ENCODE measurements at places on chromosomes 2 and 18. TPM values are rescaled to one million over a fixed set of nuclear protein-coding genes. Genes with fewer than 3 reads are reported as not detected.

DNA sequence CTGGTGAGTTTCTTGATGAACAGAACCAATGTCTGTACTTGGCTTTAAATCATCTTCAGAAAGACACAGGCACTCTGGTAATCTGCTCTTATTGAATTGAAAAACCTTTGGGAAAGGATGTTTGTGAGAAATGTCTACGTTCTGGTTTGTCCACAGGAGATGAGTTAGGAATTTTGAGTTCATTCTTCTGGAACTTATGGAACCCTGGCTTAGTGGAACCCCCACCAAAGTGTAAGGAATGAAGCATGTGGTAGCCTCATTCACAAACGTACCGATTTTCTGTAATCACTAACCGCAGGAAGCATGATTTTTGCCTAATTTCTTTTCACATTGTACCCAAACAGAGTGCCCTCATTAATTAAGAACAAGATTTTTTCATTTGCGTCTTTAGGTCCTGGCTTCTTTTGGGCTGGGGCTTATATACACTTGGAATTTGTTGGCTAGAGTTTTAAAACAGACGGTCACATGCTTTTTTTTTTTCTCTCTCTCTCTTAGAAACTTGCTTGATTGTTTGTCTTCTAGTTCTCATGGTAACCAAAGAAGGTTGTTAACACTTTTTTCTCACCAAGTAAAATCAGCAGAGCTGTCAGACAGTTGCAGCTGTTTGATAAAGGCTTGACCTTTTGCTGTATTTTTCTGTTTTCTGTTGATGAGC lies 314.1 kb upstream of the THUMPD2 start:
- no peak for DNase-seq

- DNase-seq, result no peak
Observed at GRCh38 chr2:446303-446874, 158.5 kb upstream of the ALKAL2 start.

- peak; percentile 50 for DNase-seq
Observed at GRCh38 chr2:145638675-145639074, 1118.8 kb upstream of the ZEB2 start.

GRCh38 chr2:46339676-46340459 lies 42.7 kb downstream of the EPAS1 start:
- no peak for DNase-seq

DNA sequence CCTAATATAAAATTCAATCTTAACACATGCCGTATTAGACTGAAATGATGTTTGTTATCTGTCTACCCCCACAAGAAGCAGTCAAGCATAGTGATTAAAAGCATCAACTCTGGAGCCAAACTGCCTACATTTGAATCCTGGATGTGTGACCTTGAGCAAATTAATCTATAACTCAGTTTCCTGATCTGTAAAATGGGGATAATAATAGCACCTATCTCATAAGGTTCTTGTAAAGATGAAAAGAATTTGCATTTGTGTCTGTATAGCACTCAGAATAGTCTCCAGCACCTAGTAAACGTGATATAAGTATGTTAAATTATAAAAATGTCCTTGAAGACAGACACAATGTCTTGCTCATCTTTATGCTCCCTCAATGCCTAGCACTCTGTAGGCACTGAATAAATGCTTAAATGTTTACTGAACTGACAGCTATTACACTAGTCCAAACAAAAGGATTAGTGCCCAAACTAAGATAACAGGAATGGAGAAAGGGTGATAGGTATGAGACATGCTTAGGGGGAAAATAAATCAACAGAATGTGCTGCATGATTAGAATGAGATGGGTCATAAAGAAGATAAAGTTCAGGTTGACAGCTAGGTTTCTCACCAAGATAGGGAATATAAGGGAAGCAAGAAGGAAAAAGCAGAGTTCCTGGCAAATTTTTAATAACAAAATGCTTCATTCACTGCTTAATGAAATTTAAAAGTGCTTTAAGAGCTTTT lies 180.6 kb downstream of the ATAD2B start:
- DNase-seq, result no peak

The CHST10 gene
- 8.6 TPM for total RNA-seq

DNA sequence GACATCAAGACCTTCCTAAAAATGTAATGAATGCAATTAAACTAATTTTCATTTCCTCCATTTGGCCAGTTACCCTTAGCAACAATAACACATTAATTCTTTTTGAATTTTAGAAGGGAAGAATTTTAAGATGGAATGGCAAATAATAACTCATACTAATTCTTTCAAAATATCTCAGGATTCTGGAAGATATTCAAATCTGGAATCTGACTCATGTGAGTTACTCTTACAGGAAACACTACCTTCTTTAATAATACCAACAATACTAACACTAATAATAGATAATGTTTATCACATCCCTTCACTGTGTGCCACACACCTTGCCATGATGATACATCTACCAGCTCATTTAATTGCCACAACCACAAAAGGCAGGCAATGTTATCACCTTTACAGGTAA lies 46.4 kb downstream of the ZNF521 start:
- DNase-seq, result no peak

GRCh38 chr2:219542931-219543595 lies 546 bp downstream of the CHPF start:
- DNase-seq, result no peak

The SRSF7 gene
- total RNA-seq, result 107 TPM

- no peak for DNase-seq
Observed at GRCh38 chr2:12271589-12271984, 445.1 kb upstream of the TRIB2 start.

The RGPD6 gene
- 19.2 TPM for total RNA-seq

GRCh38 chr2:925711-926110 lies 24.9 kb upstream of the SNTG2 start:
- no peak for DNase-seq

DNA sequence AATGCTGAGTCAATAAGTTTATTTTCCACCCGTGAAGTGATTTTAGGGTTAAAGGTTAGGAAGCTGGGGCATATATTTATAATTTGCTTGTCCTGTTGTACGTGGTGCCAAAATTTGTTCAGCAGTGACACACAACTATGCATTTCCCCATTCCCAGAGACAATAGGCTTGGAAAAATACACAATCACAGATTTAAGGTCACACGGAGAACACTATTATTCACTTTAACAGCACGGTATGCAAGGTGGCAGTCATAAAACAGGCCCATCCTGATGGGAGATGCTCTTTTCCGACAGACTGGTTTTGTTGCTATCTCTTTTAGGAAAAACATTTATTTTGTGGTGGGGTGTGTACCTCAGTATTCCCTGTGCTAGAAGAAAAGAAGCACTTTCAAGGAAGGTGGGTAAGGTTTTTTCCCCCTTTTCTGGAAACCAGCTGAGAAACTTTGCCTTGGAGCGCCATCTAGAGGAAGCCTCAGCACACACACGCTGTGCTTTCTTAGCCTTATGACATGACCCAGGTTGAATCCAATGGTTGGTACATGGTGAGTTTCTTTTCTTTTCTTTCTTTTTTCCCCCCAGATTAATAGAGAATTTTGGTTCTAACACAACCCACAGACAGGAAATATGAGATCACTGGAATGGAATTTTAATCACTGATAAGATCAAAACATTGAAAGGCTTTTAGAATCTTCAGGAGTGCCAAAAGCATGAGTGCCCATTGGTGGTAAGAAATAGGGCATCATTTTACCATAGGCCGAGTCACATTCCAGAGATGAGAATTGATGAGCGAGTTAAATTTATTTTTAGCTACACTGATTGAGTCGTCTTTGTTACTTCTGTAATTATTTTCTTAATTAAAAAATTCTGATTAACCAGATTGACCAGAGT lies 332.1 kb downstream of the AGPS start:
- DNase-seq, result peak; percentile 99

GRCh38 chr2:156340804-156341451 lies 8.4 kb upstream of the NR4A2 start:
- peak; percentile 17 for DNase-seq

GRCh38 chr2:5329763-5330162 lies 362.4 kb upstream of the SOX11 start:
- no peak for DNase-seq

The THSD7B gene
- total RNA-seq, result not detected

DNA sequence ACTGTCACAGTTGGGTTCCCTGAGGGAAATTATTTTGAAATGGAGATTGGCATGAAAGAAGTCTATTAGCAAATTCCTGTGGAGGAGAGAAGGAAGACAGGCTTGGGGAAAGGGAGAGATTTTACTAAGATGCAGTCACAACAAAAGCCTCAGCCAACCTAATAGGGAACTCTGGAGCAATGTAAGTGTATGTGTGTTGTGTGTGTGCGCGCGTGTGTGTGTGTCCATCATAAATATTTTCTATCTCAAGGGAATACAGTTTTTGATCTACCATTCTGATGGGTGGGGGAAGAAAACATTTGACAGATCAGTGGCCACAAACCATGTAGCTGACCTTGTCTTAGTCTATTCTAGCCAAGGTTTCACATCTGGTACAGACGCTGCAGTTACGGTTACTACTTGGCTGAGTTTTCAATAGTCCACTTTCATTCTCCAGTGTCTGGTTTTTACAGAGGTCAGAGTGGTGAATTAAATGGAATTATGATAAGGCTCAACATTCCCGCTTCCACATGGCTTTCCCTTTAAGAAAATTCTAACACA lies 72.6 kb downstream of the MREG start:
- DNase-seq, result no peak

- no peak for DNase-seq
Observed at GRCh38 chr2:172912266-172912665, 163.4 kb upstream of the MAP3K20 start.

- DNase-seq, result no peak
Observed at GRCh38 chr2:127193967-127194280, 26.2 kb downstream of the CYP27C1 start.

- DNase-seq, result no peak
Observed at GRCh38 chr2:216690456-216690852, 4.9 kb downstream of the IGFBP5 start.

The SH2D6 gene
- under 0.01 TPM for total RNA-seq

DNA sequence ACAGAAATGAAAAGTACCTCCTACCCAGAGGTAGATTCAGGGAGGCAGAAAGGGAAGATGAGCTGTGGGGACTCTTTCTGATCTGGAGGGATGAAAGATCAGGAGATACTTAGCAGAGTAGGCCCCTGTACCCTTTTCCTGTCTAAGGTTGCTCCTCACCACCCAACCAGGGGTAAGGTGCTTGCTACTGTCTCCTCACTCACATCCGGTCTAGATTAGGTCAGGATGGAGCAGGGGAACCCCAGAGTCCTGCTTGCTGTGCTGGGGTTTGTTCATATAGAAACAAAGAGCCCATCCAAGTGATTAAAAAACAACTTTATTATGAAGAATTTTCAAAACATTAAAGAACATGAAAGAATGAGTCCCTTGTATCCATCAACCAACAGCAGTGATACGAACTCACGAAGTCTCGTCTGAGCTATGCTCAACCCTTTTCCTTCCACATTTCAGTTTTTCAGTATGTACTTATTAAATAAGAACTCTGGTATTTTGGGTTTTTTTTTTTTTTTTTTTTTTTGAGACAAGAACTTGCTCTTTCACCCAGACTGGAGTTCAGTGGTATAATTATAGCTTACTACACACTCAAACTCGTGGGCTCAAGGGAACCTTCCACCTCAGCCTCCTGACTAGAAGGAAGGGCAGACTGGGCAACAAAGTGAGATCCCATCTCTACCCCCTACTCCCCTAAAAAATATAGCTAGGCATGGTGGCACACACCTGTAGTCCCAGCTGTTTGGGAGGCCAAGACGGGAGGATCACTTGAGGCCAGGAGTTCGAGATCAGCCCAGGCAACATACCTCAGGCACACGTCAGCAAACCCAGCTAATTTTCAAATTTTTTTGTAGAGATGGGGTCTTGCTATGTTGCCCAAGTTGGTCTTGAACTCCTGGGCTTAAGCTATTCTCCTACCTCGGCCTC lies 28.5 kb upstream of the MCFD2 start:
- DNase-seq, result no peak

GRCh38 chr2:86082756-86083155 lies 22.9 kb downstream of the POLR1A start:
- DNase-seq, result no peak

GRCh38 chr2:98355881-98356280 lies 9.6 kb downstream of the CNGA3 start:
- DNase-seq, result no peak

The SLC8A1 gene
- total RNA-seq, result 0.13 TPM

GRCh38 chr2:210366675-210367080 lies 51.7 kb upstream of the MYL1 start:
- DNase-seq, result no peak

- no peak for DNase-seq
Observed at GRCh38 chr2:10022445-10022844, 20.9 kb upstream of the KLF11 start.

- DNase-seq, result no peak
Observed at GRCh38 chr18:32049393-32050171, 31.0 kb downstream of the RNF125 start.

The ADCYAP1 gene
- total RNA-seq, result not detected

DNA sequence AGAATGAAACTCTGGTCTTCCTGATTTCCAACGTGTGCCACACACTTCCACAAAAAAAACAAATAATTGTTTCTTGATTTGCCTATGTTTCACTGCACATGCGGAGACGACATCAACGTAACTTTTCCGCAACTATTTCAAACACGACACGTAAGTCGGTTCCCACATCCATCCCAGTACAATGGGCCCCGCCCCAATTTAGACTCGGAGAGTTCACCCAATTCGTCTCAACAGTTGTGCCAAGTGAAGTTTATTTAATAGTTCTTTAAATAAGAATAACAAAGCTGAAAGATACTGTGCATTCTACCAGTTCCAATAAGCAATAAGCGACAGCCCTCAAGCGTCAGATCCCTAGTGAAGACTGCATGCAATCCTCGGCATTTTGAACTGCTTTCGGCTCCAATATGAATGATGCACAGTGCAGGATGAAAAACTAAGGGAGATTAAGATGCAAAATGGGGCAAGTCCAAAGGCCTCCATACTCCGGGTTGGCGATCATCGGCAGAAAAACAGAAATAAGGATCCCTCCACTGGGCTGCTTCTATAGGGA lies 664 bp downstream of the CCT4 start:
- no peak for DNase-seq

- DNase-seq, result peak; percentile 66
Observed at GRCh38 chr2:20065885-20066602, 14.6 kb upstream of the LAPTM4A start.

The ALPI gene
- not detected for total RNA-seq

- DNase-seq, result no peak
Observed at GRCh38 chr18:64258111-64258650, 109.3 kb upstream of the LINC00305 start.

The CCL20 gene
- total RNA-seq, result 0.89 TPM

GRCh38 chr18:12857991-12858544 lies 26.0 kb downstream of the PTPN2 start:
- DNase-seq, result no peak

GRCh38 chr18:3097082-3097481 lies 84.1 kb upstream of the LPIN2 start:
- DNase-seq, result no peak

The ACSL3 gene
- total RNA-seq, result 105 TPM

All from dermis microvascular lymphatic vessel endothelial cell (primary cell).